Kidney (tissue), 22 donors: ENCODE measurements at places on chromosomes 3 and 15. TPM values are rescaled to one million over a fixed set of nuclear protein-coding genes. Genes with fewer than 3 reads are reported as not detected.

Gene FBXW12
- not detected for polyA plus RNA-seq

Gene UROC1
- polyA plus RNA-seq: not detected

Gene RPUSD2
- 12.7 TPM for polyA plus RNA-seq

Gene TNNC1
- polyA plus RNA-seq: 86.6 TPM

Gene FAM107A
- 52.5 TPM for polyA plus RNA-seq

Gene IQSEC1
- 15.1 TPM for polyA plus RNA-seq

Gene GOLGA6L4
- 3.0 TPM for polyA plus RNA-seq
